ENCODE measurements at places on chromosomes 2 and 18.
A peak's percentile ranks its signal among the peaks of the same experiment; 100 is the strongest.

DNA sequence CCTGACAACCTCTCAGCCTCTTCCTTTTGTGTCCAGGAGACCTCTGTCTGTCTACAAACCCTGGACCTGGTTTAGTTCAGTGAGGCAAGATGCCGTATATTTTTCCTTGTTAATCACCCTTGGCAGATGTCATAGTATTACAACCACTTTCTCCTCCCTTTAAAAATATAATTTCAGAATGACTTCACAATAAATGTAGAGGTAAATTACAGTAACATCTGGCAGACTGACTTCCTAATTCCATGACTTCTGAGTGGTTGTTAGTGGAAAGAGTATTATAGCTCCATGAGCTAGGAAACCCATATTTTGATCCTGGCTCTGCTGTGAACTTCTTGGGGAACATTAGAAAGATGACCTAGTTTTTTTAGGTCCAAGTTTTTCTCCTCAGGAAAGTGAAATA is 39.5 kb downstream of the SPATS2L start:
- no peak for DNase-seq

DNA sequence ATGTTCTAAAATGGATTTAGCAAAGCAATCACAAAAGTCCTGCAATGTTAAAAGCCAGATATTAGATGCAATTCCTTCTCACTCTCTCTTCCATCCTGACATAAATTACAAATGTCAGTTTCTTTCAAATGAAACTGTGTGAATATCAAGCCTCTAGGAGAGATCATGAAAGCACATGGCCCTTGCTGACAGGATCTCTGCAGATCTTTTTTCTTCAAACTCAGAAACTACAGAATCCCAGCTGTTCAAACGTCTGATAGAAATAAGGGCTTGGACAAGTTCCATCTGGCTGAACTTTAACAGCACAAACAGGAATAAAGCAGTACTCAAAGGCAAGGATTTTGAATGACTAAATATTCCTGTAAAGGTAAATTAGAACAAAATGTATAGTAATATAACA is 47.6 kb downstream of the PDE1A start:
- DNase-seq, result no peak

GRCh38 chr18:76588601-76589226 is 93.7 kb upstream of the ZNF516 start:
- no peak for DNase-seq

DNA sequence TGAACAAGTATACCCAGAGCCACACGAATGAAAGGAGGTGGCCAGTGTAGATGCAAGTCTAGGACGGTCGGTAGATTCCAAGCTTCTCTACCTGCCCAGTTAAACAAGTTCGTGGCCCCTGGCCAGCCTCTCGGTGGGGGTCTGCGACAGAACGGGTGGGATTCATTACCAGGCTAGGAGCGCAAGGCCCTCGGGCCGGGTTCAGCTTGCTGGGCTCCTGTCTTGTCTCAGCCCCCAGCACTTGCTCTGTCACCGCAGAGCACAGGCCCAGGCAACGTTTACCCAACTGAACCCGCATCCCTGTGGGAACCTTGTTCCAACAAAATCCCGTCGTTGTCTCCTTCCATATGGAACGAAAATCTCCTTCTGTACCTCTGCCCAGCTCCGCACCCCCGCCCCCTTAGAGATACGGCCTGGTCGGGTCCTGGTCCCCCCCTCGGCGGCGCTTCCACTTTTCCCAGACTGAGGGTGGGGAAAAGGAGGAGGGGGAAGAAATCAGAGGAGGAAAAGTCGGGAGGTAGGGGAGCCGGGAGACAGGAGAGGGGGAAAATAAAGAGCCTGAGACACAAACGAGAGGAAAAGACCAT is 1.9 kb upstream of the EMX1 start:
- no peak for DNase-seq

DNA sequence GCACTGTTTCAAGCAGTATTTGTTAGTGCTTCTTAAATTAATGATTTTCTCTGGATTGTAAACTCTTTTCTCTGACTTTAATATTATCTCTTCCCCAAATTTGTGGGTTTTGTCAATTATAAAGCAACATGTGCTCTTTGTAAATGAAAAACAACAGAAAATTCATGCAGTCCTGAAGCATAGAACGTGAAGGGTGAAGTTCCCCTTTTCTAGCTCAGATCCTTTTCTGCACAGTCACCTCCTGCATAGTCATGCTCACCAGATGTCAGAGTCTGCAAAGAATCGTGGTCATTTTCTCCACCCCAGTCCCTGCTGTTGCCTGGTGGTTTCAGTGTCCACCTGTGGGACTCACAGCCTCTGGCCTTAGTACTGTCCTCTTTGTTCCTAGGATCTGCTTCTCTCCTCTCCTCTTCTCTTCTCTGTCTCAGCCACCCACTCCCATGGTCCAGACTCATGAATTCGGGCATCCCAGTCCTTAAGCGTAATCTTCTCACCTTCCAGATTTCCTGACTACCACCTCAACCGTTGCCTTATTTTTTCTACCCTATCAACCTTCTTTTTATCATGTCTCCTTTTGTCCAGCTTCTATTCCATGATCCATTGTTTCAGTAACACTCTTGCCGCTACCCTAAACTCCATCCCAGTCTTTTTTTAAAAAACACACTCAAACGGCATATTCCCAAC is 229.1 kb downstream of the RTP5 start:
- no peak for DNase-seq

DNA sequence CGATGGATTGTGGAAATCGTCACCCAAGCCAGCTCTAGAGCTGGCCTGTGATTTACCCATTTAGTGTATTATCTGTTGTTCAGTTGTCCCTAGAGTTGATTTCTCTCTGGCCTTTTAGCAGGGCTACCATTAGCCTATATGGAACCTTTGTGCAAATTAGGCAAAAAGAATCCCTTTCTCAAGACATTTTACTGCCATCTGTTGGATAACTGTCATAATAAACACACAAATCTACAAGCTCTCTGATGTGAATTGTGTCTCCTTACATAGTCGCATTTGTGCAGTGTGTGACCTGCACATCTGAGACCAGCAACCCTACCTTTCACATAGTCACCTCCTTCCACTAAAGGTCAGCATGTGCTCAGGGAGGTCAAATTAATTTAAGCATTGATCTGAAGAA is 34.0 kb downstream of the LOXHD1 start:
- no peak for DNase-seq

DNA sequence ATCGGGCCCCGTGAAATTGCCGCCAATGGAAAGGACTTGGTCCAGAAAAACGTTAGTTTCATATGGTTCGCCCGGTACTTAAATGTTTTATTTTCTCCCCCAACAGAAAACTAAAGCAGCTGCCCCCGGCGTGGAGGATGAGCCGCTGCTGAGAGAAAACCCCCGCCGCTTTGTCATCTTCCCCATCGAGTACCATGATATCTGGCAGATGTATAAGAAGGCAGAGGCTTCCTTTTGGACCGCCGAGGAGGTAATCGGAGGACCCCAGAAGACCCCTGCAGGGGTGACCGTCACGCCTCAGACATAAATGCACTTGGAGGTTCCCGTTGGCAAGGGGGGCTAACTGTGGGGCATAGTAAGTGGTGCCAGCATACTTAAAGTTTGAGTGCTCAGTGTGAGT is 742 bp downstream of the RRM2 start:
- no peak for DNase-seq

GRCh38 chr2:241161646-241162281 is 11.5 kb downstream of the PPP1R7 start:
- DNase-seq, result no peak

- DNase-seq, result no peak
Observed at GRCh38 chr2:47334356-47335136, 68.4 kb upstream of the MSH2 start.

DNA sequence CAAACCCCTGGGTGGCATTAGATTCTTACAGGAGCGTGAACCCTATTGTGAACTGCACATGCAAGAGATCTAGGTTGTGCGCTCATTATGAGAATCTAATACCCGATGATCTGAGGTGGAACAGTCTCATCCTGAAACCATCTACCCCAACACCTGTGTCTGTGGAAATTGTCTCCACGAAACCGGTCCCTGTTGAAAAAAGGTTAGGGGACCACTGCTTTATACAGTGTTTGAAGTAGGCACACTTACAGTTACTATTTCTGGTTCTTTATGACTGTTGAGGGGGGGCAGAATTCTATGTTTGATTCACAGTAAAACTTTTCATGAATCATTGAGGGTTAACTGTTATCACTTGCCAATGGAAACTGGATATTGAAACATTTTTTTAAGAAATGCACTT is 72.0 kb downstream of the RIF1 start:
- DNase-seq, result no peak

GRCh38 chr2:58543442-58543841 is 302.3 kb upstream of the FANCL start:
- no peak for DNase-seq

DNA sequence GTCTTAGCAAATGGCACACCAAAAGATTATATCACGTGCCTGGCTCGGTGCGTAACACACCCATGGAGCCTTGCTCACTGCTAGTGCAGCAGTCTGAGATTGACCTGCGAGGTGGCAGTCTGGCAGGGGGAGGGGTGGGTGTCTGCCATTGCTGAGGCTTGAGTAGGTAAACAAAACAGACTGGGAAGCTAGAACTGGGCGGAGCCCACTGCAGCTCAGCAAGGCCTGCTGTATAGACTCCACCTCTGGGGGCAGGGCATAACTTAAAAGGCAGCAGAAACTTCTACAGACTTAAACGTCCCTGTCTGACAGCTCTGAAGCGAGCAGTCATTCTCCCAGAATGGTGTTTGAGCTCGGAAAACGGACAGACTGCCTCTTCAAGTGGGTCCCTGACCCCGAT is 55.9 kb upstream of the FSHR start:
- no peak for DNase-seq

DNA sequence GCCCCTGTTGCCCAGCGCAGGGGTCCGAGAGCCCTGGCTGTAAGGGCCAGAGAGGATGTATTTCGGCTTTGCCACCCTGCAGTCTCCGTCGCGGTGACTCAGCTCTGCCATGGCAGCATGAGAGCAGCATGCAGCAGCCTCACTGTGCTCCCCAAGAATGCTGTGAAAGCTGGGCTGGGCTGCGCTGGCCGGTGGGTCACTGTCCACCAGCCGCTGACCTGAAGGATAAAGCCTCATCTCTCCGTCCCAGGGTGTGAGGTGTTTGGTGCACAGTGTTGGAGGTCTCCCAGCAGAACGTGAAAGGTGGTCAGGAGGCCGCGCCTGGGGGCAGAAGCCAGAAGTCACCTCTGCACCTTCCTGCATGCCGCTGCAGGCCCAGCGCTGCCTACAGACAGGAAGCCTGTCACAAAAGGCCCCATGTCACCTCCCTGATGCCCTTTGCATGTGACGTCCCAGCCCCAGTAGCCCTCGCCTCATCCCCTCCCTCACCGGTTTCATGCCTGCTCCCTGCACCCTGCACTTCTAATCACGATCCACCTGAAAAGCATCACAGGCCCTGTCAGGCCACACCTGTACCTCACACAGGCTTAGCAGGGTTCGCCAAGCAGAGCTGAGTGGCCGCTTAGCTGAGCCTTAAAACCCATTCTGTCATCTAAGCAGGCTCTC is 342.1 kb downstream of the EIPR1 start:
- DNase-seq, result no peak

- peak; percentile 5 for DNase-seq
Observed at GRCh38 chr18:35231052-35231451, 9.8 kb upstream of the ZNF397 start.

DNA sequence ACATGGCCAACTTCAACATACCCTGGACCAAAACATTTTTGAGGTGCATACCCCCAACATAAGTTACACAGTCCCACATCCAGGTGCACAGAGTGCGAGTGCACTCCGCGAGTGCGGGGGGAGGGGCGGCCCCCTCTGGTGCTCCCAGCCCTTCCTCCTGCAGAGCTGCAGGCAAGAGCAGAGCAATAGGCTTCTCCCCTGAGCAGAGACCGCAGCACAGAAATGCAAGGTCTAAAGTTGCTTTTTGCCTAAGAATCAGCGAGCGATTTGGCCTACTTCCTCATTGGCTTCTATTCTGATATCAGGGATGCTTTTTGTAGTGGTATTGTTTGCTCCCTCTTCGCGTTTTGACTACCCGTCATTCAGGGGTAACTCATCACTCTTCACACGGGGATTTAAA is 40.6 kb downstream of the BOLA3 start:
- no peak for DNase-seq

- DNase-seq, result no peak
Observed at GRCh38 chr2:42906557-42907411, 114.4 kb upstream of the HAAO start.

GRCh38 chr18:74342416-74343043 is 26.9 kb downstream of the C18orf63 start:
- no peak for DNase-seq

DNA sequence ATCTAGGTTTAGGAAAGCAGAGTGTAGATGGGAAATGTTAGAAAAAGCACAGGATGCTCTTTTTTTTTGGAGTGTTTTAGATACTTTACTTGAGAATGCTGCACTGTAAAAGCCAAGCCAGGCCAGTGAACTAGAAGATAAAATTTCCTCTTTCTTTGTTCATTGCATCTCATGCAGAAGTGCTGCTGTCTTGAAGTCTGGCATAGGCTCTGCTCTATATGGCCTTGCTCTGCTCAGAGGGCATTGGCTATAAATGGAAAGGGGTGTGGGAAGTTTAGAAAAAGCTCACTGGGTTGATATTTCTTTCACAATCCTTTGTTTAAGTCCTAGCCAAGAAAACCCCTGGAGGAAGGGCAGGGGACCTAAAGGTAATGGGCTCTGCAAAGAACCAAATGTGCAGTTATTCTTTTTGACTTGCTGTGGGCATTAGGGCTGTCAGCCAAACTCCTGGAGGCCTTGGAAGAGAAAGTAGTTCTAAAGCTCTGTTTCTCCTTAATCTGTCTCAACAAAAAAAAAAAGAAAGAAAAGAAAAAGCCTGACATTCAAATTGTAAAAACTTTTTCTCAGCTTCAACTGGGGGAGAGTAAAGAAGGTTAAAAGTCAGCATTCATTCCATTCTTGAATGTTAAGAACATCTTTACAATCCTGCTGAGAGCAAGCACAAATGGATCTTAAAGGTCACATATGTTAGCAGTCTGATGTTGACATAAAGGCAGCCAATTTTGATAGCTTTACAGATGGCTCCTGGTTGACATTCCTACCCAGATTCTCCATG is 338.3 kb downstream of the GULP1 start:
- DNase-seq, result no peak

Data from esophagus squamous epithelium (tissue), 5 donors.